Right atrium auricular region (tissue), 2 donors: ENCODE measurements at places on chromosomes 1 and 21. TPM values are rescaled to one million over a fixed set of nuclear protein-coding genes. Genes with fewer than 3 reads are reported as not detected.
A peak's percentile ranks its signal among the peaks of the same experiment; 100 is the strongest.

GRCh38 chr1:2908561-2908960 lies 107.1 kb upstream of the TTC34 start:
- no peaks in the 10 kb centered on the region for H3K4me1 ChIP-seq
- H3K27me3 ChIP-seq = no peaks in the 10 kb centered on the region
- no peak for DNase-seq
- no peak overlapping the region for H3K4me3 ChIP-seq
- no peak overlapping the region for H3K27ac ChIP-seq

- peak overlapping the region; percentile 85 for H3K27ac ChIP-seq
- DNase-seq = no peak
- H3K27me3 ChIP-seq = no peaks in the 10 kb centered on the region
Measured at GRCh38 chr1:42172381-42173133, 8.0 kb upstream of the GUCA2A start.

DNA sequence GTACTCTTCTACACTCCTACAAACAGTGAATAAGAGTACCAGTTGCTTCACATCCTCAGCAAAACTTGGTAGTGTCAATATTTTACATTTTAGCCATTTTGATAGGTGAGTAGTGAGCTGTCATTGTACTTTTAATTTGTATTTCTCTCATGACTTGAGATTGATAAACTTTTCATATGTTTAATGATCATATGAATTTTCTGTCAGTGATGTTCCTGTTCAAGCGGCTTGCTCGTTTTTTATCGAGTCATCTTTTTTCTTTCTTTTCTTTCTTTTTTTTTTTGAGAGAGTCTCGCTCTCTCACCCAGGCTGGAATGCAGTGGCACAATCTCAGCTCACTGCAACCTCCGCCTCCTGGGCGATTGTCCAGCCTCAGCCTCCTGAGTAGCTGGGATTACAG lies 17.0 kb upstream of the WDTC1 start:
- DNase-seq = no peak
- no peaks in the 10 kb centered on the region for H3K36me3 ChIP-seq
- H3K4me3 ChIP-seq = no peak overlapping the region
- H3K4me1 ChIP-seq = no peaks in the 10 kb centered on the region

GRCh38 chr1:160148121-160148520 lies 3.3 kb upstream of the ATP1A4 start:
- no peaks in the 10 kb centered on the region for H3K27me3 ChIP-seq
- no peaks in the 10 kb centered on the region for H3K36me3 ChIP-seq
- H3K4me1 ChIP-seq = peaks cover 4% of the 10 kb centered on the region
- H3K27ac ChIP-seq = peak overlapping the region; percentile 42

Gene GNL2
- 22.2 TPM for total RNA-seq

Gene CCDC181
- total RNA-seq = 0.37 TPM

DNA sequence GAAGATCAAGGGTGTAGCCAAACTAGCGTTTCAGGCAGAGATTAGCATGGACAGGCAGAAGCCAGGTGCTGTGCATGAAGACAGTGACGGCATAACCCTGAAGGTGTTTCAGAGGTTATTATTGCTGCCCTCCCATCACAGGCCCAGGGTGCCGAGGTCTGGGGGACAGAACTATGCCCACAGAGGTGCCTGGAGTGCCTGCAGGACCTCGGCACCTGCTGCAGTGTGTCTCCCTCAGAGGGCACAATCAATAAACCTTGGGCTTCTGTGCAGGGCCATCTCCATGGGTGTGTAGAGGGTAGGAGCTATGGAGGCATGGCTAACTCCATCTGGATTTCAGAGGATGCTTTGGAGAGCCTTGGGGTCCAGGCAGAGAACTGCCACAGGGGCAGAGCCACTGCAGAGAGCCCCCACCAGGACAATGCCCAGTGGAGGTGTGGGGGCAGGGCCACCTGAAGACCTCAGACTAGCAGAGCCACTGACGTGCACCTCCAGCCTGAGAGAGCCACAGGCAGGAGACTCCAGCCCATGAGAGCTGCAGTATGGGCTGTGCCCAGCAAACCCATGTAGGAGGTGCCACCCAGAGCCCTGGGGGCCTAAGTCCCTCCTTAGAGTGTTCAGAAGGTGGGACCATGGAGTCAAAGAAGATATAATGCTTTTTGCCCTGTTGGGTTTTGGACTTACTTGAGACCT lies 5.7 kb upstream of the ABCG1 start:
- H3K27me3 ChIP-seq = no peaks in the 10 kb centered on the region
- no peak for DNase-seq
- no peak overlapping the region for H3K4me3 ChIP-seq
- H3K4me1 ChIP-seq = no peaks in the 10 kb centered on the region

Gene KRTAP11-1
- total RNA-seq = not detected
